G401 (cell line): ENCODE measurements at places on chromosomes 7 and 10. TPM values are rescaled to one million over a fixed set of nuclear protein-coding genes. Genes with fewer than 3 reads are reported as not detected.
A peak's percentile ranks its signal among the peaks of the same experiment; 100 is the strongest.

The SGCE gene
- 7.0 and 12.8 TPM in 2 replicates for total RNA-seq

DNA sequence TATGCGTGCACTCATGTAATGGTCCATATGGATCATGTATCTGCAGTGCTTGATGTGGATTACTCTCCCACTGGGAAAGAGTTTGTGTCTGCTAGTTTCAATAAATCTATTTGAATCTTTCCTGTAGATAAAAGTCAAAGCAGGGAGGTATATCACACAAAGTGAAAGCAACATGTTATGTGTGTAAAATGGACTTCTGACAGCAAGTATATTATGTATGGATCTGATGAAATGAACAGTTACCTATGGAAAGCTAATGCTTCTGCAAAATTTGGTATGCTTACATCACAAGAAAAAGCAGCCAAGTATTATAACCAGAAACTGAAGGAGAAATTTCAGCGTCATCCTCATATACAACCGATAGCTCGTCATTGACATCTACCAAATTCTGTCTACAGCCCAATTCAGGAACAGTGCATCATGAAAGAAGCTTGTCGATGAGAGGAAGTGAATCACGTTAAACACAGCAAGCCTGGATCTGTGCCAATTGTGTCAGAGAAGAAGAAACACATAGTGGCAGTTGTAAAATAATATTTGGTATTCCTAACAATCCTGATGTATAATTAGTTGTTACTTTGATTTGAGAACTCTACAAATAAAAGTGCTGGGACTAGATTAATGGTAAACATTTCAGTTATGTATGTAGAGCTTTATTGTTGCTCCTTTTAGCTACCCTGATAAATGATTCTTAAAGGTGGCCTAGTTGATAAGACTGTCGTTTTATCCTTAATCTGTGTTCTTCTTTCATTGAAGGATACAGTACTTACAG lies 14.2 kb upstream of the SYPL1 start:
- no peak for DNase-seq

The SPACDR gene
- not detected in 2 replicates for total RNA-seq

DNA sequence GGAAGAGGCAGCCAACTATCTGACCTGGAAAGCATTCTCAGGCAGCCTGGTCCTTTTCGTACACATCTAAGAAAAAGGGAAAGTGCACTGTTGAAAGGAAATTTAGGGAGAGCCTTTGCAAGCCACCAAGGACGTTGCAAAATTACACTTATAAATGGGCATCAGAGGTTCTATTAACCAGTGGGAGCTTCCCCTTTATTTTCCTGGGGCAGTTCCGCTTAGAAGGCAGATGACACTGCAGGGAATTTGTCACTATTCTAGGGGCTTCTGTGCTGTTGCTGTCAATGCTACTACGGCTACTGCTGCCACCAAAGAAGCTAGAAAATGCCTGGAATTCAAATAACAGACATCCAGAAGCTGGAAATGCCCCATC lies 79.6 kb upstream of the AUTS2 start:
- DNase-seq, result no peak

- no peak for DNase-seq
These were observed 1.3 kb upstream of the APBB1IP start for GRCh38 chr10:26436848-26437247.

- DNase-seq, result no peak
These were observed 3.8 kb upstream of the HOXA4 start for GRCh38 chr7:27134392-27134791.

GRCh38 chr10:127577376-127578258 lies 28.5 kb downstream of the NPS start:
- DNase-seq, result peak; percentile 11

The OR13A1 gene
- total RNA-seq, result not detected in 2 replicates

DNA sequence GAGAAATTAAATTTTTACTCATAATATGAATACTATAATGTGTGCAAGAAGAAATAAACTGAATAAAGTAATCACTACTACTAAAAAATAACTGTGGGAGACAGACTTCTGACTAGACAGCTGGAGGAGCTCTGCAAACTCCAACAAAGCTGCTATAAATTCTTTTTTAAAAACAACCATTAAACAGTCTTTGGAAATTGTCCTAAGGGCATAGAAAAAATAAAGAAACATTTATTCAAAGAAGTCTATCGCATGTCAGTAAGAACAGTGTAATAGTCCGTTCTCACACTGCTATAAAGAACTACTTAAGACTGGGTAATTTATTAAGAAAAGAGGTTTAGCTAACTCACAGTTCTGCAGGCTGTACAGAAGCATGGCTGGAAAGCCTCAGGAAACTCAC lies 56.0 kb downstream of the ZPBP start:
- DNase-seq, result no peak

DNA sequence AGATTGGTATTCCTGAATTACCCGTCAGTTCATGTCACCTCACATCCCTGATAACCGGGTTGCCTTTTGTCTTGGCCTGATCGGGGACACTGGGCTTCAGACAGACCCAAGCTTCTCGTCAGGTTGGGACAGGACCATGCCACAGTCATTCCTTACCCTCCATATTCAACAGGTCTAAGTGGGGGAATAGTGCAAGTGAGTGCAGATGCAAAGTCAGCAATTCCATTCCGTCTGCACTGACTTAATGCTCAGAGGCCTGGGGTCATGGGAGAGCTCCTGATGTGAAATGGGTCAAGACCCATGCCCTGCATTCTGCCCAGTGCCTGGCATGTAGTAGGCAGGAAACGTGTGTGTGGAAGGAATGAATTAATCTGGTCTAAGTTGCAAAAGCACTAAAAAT lies 95.4 kb upstream of the PITRM1 start:
- no peak for DNase-seq

- peak; percentile 16 for DNase-seq
These were observed 6.5 kb downstream of the INPP5A start for GRCh38 chr10:132543916-132544743.

DNA sequence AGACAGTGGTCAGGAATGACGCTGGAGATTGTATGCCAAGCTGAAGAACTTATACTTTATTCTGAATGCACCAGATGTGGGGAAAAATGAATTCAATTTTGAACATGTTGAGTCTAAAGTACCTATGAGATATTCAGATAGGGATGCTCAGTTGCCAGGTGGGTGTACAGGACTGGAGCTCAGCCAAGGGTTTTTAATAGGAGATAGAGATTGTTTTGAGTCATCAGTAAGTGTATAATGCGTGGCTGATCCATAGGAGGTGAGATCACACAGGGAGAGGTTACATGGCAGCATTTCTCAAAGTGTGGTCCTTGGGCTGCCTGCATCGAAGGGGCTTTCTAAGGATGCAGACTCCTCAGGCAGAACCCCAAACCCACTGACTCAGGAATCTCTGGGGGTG lies 6.8 kb upstream of the HIPK2 start:
- no peak for DNase-seq

- no peak for DNase-seq
These were observed 393.3 kb upstream of the AUTS2 start for GRCh38 chr7:69204943-69205342.

The AKR1C3 gene
- total RNA-seq, result 1.4 TPM in 1 of 2 replicates, not detected in the other

- no peak for DNase-seq
These were observed 94.2 kb downstream of the C10orf90 start for GRCh38 chr10:126576336-126576735.

The ZP3 gene
- 1.3 and 3.0 TPM in 2 replicates for total RNA-seq

- no peak for DNase-seq
These were observed 167.0 kb downstream of the CDK14 start for GRCh38 chr7:90763108-90763507.

The SPDYE11 gene
- total RNA-seq, result not detected in 2 replicates

The P4HA1 gene
- total RNA-seq, result 49.0 and 62.2 TPM in 2 replicates
